ENCODE measurements at places on chromosomes 12 and 14.

DNA sequence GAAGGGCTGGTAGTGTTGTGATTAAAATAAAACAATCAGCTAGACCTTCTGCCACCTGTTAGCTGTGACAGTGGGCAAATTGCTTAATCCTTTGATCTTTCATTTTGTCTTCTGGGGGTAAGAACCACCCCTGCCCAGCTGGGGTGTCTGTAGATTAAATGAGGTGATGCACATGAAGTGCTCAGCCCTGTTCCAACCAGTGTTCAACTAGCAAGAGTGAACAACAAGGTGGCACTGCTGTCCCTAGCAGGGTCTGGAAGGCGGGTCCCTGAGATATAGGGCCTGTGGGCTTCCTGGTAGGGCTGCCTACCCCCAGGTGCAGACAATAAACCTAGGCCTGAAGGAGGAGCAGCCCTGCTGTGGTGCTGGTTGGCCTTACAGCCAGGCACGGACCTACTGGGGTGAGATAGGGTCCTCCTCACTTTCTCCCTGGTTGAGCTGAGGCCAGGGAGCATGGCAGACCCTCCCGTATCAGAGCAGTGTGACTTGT is 60.6 kb downstream of the ARL6IP4 start:
- no peak for DNase-seq

GRCh38 chr14:53663709-53664108 is 292.9 kb downstream of the BMP4 start:
- no peak for DNase-seq

DNA sequence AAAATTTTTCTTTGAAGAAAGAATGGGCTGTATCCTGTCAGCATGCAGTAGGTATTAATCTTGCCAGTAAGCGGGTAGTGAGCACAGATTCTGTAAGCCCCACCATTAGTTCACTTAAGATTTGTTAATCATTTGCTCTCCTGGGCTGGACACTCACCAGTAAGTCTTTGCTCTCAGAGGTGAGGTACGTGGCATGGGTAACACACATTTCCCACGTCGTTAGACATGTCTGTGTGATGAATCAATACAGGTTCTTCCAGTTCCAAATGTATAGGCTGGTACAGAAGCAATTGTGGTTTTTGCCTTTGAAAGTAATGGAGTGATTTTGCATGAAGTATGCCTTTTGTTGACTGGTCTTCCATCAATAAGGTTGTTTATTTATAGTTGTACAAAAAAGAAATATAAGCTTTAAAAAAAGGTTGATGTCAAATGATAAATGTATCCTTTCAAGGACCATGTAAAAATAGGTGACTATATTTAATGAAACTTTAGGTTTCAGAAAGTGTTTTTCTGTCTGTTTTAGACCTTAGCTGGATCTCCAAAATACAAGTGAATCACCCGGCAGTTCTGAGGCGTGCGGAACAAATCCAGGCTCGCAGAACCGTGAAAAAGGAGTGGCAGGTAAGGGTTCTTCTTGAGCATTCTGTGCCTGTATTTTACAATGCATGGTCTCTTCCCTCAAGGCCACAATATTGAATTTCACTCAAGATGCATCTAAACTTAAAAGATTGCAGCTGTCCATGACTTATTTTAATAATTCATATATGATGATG is 45.5 kb downstream of the DERA start:
- DNase-seq, result no peak

DNA sequence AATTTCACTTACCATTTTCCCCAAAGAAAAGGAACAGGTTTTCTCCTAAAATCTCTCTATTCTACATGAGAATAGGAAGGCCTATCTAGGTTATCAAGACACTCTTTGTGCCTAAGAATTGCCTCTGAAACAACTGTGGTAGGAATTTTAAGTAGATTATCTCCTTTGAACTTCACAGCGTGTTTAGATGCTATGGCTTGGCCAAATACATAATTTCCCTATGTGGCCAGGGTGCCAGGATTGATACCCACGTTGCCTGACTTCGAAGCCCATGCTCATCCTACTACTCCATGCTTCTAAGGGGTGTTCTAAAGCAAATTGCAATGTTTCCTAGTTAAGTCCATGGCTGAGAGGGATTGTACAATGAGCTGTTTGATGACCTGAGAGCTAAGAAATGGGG is 241.5 kb upstream of the FBXO33 start:
- DNase-seq, result no peak

- peak; percentile 1 for DNase-seq
These were observed 414.8 kb downstream of the SLC6A15 start for GRCh38 chr12:84497819-84498218.

GRCh38 chr12:90229407-90230170 is 521.0 kb upstream of the ATP2B1 start:
- no peak for DNase-seq

GRCh38 chr12:49776413-49776812 is 35.1 kb downstream of the TMBIM6 start:
- DNase-seq, result peak; percentile 19

DNA sequence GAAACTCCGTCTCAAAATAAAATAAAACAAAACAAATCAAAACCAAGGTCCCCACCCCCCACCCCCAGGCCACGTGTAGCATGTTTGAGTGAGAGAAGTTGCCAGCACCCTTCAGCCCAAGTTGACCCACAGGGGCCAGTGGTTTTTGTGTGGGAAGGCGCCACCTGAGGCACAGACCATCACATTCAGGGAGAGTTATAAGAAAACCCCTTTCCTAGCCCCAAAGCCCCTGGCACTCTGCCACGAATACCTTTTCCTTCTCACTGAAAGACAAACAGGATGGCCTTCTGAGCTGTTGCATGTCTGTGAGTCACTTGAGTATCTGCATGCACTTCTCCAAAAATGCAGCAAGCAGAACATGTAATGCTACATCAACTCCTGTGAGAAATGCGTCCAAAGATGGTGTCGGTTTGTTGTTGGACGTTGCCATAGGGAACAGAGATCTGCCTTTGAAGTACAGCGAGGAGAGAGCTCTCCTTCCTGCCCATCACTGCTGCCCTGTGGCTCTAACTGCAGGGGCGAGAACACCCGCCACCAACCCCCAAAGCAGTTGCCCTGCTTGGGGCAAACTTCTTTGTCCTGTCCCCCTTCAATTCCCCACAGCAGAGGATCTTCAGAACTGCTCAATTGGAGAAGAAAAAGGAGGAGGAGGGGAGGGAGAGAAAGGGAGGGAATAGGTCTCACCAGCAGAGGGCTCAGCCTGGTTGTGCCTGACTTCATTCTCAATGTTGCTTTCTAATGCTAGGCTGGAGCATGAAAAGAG is 2.7 kb upstream of the TRAF3 start:
- peak; percentile 29 for DNase-seq

DNA sequence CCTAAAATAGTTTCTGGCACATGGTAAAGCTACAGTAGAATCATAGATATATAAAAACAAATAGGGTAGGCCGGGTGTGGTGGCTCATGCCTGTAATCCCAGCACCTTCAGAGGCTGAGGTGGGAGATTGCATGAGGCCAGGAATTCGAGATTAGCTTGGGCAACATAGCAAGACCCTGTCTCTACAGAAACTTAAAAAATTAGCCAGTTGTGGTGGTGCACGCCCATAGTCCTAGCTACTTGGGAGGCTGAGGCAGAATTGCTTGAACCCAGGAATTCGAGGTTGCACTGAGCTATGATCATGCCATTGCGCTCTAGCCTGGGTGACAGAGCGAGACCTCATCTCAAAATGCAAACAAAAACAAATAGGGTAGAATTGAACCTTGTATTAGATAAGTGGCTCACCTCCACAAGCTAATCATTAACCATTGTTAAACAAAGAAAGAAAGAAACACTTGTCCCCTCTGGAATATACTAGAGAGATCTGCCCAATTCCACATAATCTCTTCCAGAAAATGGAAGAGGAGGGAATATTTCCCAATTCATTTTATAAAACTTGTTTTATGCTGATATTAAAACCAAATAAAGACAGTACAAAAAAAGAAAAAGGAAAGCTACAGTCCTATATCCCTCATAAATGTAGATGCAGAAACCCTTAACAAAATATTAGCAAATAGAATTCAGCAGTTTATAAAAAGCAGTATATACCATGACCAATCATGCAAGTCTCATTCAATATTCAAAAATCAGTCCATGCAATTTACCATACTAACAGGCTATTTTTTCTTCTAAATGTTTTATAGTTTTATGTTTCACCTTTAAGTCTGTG is 22.7 kb upstream of the DHRS2 start:
- no peak for DNase-seq

- peak; percentile 29 for DNase-seq
These were observed 1.5 kb downstream of the WNK1 start for GRCh38 chr12:753611-754472.

- peak; percentile 29 for DNase-seq
These were observed 43.9 kb upstream of the ESR2 start for GRCh38 chr14:64337888-64338615.

DNA sequence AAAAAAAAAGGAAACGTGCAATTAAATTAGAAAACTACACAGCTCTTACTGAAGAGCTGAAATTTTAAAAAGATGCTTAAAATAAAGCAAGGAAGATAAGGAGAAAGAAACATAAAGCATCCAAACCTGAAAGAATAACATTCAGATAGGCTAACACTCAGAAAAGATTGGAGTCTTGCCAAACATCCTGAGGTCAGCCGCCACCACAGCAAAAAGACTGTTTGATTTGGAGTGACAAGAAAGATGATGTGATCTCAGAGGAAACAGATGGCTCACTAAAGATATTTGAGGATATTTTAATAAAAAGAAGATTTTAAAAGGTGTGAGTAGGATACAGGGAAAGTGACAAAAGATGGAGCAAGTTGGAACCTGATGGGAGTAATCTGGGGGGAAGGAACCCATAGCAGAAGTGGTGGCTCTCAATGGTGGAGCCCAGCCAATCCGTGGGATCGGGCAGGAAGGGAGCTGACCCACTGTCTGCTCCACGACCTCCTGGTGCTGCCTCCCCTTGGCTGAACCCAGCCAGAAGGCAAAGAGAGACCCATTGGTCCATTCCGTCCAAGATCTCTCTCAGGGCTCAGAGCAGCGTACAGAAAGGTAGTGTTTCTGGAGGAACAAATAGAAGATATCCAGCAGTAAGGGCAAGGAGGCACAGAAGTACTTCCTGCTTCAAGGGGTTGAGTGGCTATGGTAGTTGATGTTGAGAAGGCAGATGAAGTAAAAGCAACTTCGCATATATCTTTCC is 469.6 kb downstream of the RGS6 start:
- DNase-seq, result no peak

DNA sequence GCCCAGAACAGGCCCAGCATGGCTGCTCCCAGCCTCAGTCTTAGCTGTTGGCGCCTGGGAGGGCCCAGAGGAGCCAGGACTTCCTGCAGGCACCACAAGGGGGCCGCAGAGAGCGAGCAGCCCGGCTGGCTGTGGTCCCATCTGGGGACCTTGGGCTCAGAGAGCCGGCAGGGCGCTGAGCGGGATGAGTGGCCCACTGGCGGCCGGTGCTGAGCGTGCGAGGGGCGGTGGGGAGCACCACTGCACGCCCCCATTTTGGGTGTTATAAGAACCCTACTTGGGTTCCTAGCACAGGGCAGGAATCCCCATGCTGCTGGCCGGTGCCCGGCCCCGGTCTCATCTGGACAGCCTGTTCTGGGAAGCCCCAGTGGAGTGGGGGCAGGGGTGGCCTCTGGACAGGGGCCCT is 25.9 kb upstream of the CRIP2 start:
- peak; percentile 55 for DNase-seq

DNA sequence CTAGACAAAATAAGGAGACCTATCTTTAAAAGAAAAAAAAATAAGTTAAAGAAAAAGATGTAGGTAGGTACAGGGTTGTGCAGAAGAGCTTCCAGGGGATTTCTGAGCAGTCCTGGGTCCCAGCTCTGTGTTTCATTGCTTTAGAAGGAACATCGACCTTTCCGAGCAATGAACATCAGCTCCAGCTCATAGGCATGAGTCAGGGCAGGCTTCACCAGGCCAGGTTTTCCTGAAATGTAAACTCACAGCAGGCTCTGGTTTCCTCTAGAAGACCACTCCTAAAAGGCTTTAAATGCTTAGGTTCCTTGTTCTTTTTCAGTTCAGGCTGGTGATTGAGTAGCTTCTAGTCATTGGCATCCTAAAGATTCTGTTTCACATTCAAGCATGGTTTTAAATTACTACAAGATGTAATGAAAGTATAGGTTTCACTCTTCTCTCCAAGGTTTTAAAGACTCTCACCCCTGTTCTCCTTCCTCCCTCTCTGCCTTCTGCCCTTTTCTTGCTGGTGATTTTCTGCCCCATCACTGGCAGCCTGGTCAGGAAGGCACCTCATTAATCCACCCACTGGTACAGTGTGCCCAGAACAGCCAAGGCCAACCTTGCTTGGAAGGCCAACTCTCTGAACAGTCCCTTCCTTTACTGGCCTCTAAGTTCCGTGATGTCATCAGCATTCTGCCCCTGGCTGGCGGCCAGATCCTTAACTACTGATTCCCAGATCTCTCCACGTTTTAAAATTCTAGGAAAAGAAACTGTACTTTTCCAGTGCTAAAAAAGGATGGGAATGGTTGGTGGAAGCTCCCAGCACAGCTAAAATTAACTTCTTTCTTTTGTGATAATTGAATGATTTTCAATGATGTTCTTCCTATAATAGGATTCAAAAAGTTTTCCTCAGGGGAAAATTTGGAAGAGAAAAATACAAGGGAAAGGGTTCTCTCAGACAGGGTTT is 109.4 kb upstream of the HIF1A start:
- no peak for DNase-seq

DNA sequence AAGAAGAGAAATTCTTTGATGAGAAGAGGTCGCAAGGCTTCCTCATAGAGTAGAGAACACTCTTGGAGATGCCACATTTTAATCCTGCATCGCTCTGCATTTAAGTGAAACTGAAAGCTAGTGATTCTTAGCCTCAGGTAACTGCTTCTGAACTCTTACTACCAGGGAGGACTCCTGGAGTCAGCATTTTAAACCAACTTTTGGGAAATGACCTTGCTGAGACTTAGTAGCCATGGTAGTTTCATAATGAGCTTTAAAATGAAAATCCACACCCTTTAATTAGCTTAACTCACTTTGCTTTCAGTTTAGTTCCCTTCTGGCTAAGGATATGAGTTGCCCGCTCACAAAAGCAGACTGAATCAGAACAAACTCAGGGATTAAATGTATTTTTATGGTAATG is 80.3 kb downstream of the SYNE2 start:
- no peak for DNase-seq
